Activated CD4-positive, alpha-beta T cell treated with anti-CD3 and anti-CD28 coated beads, Interleukin-10, Interleukin-2, amounts not matched to agents 100 ng/mL and 50 ng/mL, durations not matched to agents 16 hours and 8 hours (primary cell): ENCODE measurements at places on chromosomes 2 and 18.
A peak's percentile ranks its signal among the peaks of the same experiment; 100 is the strongest.

- no peak for DNase-seq
These were observed 92.6 kb upstream of the TSPYL6 start for GRCh38 chr2:54348646-54349045.

DNA sequence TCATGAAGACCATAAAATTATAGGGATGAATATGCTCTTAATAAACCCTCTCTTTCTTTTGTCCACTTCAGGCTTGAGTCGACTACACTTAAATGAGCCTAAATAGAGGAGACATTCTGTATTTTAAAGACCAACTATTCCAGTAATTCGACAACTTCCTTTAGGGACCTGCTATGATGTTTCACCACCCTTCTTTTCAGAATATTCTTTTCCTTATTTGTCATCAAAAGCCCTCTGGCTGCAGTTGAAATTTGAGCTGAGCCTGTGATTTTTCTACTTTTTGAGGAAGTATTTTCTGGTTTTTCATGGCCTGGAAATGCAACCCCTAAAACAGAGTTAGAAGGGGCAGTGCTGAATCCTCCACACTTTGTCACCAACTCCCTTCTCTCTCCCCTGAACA lies 287.0 kb downstream of the EPHA4 start:
- no peak for DNase-seq

DNA sequence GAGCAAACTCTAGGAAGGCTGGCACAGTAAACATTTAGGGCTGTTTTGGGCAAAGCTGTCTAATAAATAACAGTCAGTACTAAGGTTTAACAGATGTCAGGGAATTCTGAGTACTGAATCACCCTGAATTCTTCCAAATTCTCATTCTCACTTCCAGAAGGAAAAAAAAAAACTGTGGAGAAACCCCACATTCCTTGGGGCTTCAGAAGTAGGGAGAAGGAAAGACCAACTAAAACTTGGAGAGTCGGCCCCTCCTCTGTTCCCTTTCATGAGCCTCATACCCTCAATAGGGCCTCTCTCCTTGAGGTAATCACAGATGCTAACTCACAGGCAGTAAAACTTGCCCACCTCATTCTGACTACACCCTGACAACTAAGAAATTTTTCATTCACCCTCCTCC lies 62.1 kb downstream of the CCDC148 start:
- DNase-seq: no peak

- no peak for DNase-seq
These were observed 182.7 kb upstream of the SCN7A start for GRCh38 chr2:166676716-166677115.

GRCh38 chr2:39094717-39095363 lies 26.0 kb downstream of the SOS1 start:
- peak; percentile 33 for DNase-seq

GRCh38 chr18:577643-578375 lies 2.4 kb upstream of the CETN1 start:
- no peak for DNase-seq

- peak; percentile 77 for DNase-seq
These were observed 217.1 kb upstream of the EPAS1 start for GRCh38 chr2:46079985-46080560.

- DNase-seq: no peak
These were observed 247.6 kb downstream of the RPRM start for GRCh38 chr2:153230977-153231376.

DNA sequence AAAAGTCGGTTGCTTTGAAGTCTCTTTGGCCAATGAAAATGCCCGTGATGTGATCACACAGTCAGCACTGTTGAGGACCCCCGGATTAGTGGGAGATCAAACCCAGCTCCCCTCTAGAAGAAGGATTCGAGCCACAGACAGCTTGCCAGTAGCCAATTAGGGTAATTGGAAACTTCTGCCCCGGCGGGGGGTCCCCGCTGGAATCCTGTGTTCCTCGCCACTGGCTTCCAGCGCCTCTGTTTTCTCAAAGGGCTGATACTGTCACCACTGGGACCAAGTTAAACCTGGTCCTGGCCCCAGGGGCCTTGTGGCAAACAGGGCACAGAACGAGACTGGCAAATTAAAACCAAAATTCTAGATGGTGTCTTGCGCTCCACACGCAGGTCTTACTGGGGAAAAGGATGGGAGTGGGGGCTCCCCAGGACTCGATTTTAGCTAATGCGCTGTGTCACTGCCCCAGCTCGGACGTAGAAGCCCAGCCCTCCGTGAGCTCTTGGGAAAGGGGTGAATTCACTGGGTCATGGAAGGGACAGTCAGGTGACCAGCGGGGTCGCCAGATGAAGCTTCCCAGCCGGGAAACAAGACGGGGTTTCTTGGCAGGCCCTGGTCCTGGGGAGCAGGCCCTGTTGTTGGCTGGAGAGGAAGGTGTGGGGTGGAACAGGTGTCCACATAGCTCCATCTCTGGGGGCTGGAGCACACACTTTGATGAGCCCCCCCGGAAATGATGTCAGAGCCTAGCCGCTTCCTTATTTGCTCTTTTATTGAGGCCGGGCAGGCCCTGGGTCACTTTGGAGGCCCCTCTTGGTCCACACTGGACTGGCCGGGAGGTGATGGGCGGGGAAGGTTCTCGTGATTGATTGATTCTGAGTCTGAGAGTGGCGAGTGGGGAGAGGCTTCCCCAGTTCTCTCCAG lies 90.2 kb downstream of the SMAD7 start:
- no peak for DNase-seq
